ENCODE measurements at places on chromosomes 1 and 21.

DNA sequence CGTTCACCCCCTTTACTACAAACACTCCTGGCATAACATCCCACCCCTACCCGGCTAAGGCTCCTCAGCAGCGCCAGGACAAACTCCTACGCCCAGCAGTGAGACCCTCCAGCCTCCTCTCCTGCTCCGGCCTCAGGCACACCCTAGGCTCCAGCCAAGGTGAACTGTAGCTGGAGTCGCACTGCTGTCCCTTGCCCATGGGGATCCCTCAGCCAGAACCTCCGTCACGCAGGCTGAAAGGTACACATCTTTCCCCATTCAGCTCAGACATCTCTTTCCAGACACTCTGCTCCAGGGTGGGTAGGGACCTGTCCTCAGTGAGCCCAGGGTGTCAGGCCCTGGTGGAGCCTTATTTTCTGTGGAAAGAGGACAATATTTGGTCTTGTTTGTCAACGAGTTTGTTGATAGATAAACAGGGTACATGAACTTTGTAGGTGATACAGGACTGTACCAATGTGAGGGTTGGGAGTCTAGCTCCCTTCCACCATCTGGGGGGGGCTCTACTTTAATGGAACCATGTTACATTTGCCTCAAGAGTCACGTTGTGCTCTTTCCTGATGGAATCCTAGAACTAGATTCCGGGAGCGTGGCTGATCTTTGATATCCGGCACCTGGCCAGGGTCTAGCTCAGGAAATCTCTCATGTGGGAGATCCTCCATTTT is 56.5 kb upstream of the SSBP3 start:
- no peak for DNase-seq

DNA sequence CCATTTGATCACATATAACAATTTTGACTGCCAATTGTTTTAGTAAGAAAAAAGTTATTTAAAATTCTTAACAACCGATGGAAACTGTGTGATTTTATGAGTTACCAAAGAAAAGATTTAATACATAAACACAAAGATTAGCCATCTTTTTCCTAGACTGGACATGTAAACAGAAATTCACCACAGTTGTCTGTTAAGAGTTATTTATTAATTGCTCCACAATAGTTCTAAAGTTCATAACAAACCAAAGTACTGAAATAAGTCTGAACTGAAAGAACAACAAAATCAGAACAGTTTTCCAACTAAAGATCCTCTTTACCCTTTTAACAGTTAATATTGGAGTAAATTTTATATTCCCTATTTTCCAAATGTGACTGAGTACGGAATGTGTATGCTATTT is 8.6 kb downstream of the ZNF281 start:
- DNase-seq = no peak

DNA sequence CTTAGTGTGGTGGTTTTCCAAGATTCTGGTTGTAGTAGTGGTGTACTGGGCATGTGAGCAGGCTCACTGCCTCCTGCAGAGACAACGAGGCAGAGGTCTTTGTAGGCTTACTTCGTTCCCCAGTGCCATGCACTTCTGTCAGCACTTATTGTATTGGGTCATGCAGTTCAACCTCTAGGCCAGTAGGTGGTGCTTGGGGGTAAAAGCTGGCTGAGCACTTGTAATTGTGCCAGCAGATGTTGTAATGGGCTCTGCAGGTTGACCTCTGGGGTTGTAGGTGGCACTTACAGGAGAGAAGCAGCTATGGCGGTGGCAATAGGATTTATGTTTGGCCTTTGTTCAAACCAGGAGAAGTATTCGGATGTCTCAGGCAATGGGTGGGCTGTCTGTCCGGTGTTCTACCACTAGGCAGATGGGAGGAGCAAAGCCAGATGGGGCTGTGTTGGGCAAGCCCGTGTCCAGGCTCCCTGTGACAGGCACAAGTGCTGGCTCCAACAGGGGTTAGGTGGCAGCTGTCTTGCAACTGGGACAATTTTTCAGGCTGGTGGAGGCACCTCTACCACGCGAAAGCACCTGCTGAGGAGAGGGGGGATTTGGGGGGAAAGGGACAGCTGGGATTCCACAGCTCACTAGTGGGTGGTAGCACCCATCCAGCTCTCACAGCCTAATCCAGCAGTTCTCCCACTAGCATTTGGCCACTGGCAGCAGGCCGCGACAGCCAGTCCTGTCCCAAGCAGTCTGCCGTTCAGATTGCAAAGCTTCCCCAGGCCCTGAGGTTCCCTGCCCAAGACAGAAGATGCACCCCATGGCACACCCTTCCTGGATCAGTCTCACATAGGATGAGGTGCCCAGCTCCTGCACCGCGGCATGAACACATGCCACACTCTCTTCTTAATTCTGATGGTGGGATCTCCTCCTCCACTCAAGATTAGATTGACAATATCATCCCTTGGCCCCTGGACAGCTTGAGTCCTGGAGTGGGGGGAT is 274.5 kb downstream of the CTH start:
- peak; percentile 53 for DNase-seq

GRCh38 chr1:46477153-46477929 is 12.3 kb upstream of the DMBX1 start:
- peak; percentile 61 for DNase-seq

- no peak for DNase-seq
Measured at GRCh38 chr1:86453664-86454063, 15.1 kb upstream of the CLCA1 start.

GRCh38 chr1:173294843-173295242 is 87.7 kb upstream of the TNFSF4 start:
- DNase-seq = peak; percentile 52

DNA sequence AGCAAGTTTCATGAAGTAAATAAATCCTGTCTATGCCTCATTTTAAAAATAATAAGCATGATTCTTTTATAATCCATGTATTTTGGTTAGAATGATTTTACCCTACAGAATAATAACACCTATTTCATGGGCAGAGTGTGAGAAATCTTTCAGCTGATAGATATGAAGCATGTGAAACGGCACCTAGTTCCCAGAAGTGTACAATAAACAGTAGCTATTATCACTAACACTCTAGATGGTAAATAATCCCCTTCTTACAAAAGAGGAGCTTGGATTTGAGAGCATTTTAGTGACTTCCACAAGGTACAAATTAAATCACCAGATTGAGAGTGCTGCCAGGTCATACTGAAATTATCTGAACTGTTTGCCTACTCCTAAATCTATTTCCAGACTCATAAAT is 95.3 kb upstream of the NRIP1 start:
- no peak for DNase-seq

- peak; percentile 81 for DNase-seq
Measured at GRCh38 chr1:115505148-115505571, 136.6 kb upstream of the VANGL1 start.

- DNase-seq = no peak
Measured at GRCh38 chr1:60950224-60951063, 131.9 kb upstream of the NFIA start.

DNA sequence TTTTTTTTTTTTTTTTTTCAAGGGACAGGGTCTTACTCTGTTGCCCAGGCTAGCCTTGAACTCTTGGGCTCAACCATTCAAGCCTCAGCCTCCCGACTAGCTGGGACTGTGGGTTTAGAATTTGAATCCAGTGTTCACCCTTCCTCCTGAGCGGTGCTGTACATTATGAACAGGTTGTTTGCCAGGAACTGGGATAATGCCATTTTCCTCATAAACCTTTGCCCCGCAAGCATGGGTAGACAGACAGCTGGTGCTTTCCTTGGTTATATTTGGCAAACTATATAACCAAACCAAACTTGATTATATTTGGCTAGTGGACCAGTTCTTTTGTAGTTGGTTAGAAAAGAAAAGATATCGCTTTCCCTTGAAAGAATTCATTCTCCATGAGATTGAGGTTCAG is 54.9 kb downstream of the GALNT2 start:
- no peak for DNase-seq

DNA sequence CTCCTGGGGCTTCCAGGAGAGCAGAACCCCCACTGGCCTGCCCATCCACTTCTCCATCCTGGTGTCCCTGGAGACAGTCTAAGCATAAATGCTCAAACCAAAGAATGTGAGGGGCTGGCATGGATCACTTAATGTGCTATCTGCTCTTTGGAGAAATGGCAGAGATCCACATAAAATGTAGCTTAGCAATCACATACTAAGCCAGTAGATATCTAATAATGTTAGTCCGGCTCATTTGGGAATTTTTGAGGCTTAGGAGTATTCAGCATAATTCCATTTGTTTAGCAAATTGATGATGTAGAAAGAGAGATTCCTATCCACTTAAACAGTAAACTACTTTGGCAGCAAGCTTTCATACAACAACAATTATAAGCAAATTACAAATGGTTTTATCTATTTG is 90.7 kb downstream of the TENT5C start:
- DNase-seq = peak; percentile 83

DNA sequence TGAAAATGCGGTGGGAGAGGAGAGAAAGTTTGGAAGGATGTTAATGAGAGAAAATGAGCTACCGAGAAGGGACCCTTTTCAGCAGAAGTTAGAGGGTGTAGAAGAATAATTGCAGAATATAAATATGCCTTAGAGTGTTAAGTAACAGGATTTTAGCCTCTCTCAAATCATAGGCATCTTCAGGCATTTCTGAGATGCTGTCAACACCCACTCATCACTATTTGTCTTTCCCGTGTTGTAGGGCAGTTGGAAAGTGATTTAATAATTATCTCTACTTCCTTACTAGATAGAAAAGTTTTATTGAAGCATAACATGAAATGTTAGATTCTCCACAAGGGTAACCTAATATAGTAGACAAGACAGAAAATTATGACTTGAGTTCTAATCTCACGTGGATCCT is 96.4 kb upstream of the RGS4 start:
- peak; percentile 72 for DNase-seq

GRCh38 chr21:36021251-36021837 is 39.0 kb downstream of the SETD4 start:
- no peak for DNase-seq

- no peak for DNase-seq
Measured at GRCh38 chr1:165416876-165417275, 28.1 kb downstream of the RXRG start.

- peak; percentile 37 for DNase-seq
Measured at GRCh38 chr1:80893115-80893514, 907.6 kb upstream of the ADGRL2 start.

GRCh38 chr1:108000620-108001111 is 35.7 kb upstream of the VAV3 start:
- DNase-seq = peak; percentile 87

DNA sequence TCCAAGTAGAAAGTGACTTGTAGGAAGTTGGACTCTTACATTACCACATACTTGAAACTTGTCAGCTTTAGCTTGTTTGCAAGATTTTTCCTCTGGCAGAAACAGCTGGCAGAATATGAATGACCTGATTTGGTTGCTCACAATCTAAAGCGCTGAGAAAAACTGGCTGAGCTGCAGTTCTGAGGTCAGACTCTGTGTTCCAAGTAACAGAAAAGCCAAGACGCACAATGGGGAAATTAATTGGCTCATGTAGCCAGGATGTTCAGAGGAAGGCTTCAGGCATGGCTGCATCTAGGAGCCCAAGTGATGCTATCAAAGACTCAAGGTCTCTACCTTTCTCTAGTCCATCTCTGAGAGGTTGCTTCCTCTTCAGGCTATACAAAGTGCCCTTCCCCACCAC is 27.0 kb downstream of the ALPL start:
- no peak for DNase-seq

DNA sequence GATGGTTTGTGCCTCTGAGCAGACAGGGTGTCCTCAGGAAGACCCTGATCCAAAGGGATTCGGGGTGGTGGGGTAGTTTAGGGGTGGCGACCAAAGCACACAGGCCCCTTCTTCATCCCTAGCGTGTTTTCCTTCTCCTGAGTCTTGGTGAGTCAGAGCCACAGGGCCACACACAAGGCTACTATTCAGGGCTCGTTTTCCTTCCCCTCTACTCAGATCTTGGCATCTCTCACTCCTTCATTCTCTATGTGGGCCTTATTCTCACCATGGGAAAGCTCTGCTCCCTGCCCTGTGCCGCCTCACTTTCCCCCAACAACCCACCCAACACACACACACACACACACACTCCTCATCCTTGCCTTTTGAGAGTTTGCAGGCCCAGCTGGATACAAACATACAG is 43.6 kb upstream of the WNT2B start:
- peak; percentile 71 for DNase-seq

DNA sequence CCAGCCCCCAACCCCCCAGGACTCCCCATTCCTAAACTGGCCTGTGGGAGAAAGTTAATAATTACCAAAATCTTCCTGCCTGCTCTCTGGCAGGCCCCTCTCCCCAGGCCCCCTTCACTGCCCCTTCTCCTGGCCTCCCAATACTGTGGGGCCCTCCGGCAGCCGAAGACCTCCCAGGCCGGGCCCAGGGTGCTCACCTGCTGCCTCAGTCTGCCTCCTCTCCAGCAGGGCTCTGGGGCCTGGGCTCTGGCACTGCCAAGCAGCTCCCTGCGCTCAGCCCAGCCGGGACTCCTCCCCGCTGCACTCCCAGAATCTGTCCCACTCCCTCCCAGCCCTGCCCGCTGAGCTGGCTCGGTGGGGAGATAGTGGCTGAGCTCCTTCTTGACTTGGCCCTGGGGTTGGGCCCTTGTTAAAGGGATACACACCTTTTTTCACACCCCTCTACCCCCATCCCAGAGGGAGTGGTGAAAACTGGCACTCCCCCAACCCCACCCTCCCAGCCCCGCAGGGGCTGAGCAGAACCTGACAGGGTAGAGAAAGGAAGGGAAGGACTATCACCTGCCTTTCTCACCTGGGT is at the start of gene S100A16:
Gene S100A16, minus strand, starts transcription at position 383 of the 577 bp plus-strand sequence. CDS start 4,986 bp downstream, outside the sequence.
- peak; percentile 73 for DNase-seq

GRCh38 chr21:38234395-38235142 is 22.2 kb upstream of the KCNJ15 start:
- DNase-seq = no peak

DNA sequence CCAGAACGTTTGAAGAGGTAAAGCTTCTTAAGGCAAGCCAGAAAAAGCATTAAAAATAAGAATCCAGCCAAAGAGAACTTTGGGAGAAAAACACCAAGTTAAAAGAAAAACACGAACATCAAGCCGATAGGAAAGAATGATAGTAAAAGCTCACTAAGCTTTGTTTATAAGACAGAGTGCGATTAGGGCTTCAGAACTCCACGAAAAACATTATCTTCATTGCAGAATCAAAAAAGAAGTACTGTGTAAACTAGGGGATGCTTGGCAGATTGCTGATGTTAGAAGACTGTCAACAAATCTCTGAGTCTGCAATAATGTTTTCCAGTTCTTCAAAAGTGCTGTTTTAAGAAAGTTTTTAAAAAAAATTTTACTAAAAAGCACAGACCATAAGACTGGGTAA is 30.2 kb downstream of the ADAMTS5 start:
- no peak for DNase-seq

GRCh38 chr1:234212764-234213657 is 160.2 kb upstream of the COA6 start:
- peak; percentile 29 for DNase-seq
